ENCODE measurements at places on chromosomes 12 and 14.

GRCh38 chr14:29858299-29858698, 69.3 kb downstream of the PRKD1 start:
- DNase-seq = no peak

DNA sequence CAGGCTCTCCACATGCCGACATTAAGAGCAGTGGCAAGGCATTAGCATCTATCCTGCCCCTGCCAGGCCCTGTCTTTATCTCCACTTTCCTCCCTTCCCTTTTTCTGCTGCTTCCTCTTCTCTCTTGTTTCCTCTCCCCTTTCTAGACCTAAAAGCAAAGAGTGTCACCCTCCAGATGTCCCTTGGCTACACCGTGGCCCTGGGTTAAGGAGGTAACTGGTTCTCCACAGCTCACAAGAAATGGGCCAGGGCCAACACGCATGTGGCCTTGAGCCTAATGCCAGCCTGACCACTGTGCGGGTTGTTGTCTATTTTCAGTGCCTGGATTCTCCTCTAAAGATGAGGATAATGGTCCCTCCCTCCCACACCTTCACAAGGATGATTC, 41.7 kb upstream of the DDX11 start:
- no peak for DNase-seq

- no peak for DNase-seq
These were observed 206.0 kb upstream of the MYL2 start for GRCh38 chr12:111126331-111126730.

DNA sequence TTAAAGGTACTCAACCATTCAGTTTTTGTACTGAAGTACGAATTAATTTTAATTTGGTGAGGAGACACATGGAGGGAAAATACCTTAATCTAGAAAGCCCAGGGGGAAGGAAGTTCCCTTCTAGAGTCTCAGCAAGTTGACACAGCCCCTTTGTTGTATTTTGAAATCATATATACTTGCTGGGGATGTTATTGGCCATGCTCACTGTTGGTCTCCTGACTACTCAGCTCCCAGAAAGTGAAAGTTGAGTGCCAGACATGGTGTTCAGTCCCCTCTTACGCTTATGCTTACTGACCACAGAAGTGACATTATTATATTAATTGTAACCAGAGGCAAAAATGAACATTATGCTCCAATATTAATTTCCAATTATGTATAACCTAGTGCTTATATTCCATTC, 28.1 kb downstream of the ARF6 start:
- DNase-seq = no peak
